ENCODE measurements at places on chromosomes 7 and 10.

GRCh38 chr7:133419041-133419440, 166.2 kb downstream of the EXOC4 start:
- no peak for DNase-seq

- peak; percentile 90 for DNase-seq
Measured at GRCh38 chr10:114697061-114697598, 39.1 kb upstream of the ABLIM1 start.

- no peak for DNase-seq
Measured at GRCh38 chr7:22723181-22723601, 3.8 kb upstream of the IL6 start.

GRCh38 chr10:32139223-32140073, 83.2 kb upstream of the KIF5B start:
- peak; percentile 76 for DNase-seq

- DNase-seq, result peak; percentile 51
Measured at GRCh38 chr7:157412021-157412443, 75.2 kb downstream of the DNAJB6 start.

DNA sequence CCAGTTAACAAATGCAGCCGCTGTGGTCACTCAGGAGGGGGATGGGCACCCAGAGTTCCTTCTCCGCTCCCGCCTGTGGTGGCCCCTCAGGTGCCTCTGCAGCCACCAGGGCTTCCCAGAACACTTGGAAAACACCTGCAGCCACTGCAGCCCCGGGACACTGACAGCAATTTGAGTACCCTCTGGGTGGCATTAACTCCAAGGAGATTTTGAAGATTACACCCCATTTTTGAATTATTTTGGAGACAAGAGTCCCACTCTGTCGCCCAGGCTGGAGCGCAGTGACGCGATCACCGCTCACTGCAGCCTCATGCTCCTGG, 32.2 kb downstream of the IL15RA start:
- DNase-seq, result no peak

- DNase-seq, result no peak
Measured at GRCh38 chr10:87651801-87652200, 7.9 kb upstream of the PAPSS2 start.

DNA sequence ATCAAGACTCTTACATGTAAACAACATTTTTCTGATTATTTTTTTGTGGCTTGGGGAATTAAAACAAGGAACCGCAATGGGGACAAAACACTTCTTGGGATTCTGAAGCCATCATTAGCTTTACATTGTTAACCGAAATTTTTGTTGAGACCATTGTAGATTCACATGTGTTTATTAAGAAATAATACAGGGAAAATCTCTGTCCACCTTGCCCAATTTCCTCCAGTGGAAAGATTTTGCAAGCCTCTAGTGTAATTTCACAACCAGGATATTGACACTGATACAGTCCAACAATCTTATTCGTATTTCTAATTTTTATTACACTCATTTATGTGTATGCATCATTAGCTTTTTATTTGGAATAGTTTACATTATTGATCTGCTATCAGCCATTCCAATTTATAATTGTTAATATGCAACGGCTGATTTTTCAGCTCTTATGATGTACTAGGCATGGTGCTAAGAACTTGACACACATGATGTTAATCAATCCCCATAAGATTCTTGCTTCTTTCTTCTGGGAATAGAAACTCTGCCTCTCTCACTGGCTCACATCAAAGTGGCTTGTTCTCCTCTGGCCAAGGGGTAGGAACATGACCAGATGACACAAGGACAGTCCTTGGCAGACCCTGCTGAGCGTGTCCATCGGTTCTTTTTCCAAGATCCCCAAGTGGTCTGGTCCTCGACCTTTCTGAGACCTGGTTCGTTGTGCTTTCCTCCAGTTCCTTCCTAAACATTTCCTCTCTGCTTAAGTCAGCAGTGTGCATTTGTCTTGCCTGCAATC, 137.6 kb downstream of the ADAM12 start:
- DNase-seq, result no peak

- DNase-seq, result no peak
Measured at GRCh38 chr7:124489925-124490324, 275.7 kb downstream of the GPR37 start.

GRCh38 chr7:90180649-90181048, 26.4 kb downstream of the STEAP1 start:
- no peak for DNase-seq

- DNase-seq, result no peak
Measured at GRCh38 chr10:9015005-9015404, 960.5 kb downstream of the GATA3 start.

GRCh38 chr10:51087114-51087513, 12.8 kb downstream of the PRKG1 start:
- no peak for DNase-seq

GRCh38 chr7:128247640-128248194, 6.6 kb downstream of the LEP start:
- no peak for DNase-seq

DNA sequence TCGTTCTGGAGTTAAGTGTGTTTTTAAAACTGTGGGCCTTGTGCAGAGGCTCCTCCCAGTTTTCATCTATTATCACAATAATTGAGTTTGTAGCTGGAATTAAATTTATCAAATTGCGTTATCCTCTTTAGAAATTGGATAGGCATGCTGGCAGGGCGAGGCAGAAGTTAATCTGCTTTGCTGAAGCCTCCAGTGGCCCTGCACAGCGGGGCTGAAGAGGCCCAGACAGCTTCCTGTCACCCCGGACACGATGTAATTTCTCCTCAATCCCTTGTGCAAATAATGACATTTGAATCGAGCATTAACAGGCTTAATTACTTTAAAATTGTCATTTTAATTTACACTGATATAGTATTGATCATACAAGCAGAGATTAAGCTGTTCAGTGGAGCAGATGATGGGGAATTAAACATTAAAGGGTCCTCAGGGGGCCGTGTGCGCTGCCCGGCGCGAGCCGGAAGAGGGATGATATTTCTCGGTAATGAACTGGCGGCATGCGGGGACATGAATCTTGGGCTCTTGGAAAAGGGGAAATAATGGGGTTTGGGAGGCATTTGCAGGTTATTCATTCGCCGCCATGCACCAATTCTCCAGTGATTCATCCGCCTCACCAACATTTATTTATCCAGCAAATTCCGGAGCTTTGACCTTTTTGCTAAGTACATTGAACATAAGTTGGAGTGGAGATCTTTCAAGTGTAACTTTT, 118.5 kb downstream of the NKX6-2 start:
- DNase-seq, result no peak

GRCh38 chr7:41002741-41003610, 699.9 kb downstream of the INHBA start:
- DNase-seq, result no peak

DNA sequence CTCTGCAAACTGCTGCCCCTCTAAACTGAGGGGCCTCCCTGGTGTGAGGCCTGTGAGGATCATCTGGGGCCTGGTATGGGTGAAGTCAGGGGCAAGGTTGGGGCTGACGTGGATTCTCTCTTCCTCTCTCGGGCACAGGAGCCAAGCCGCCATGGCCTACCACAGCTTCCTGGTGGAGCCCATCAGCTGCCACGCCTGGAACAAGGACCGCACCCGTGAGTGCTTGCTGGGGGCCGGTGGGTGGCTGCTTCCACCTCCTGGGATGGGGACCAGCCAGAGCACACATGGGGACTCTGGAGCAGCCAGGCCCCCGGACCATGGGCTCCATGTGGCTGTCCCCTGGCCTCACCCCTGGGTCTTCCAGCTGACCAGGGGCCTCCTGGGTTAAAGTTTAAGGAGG, 11.0 kb downstream of the ARPC1B start:
- DNase-seq, result no peak

DNA sequence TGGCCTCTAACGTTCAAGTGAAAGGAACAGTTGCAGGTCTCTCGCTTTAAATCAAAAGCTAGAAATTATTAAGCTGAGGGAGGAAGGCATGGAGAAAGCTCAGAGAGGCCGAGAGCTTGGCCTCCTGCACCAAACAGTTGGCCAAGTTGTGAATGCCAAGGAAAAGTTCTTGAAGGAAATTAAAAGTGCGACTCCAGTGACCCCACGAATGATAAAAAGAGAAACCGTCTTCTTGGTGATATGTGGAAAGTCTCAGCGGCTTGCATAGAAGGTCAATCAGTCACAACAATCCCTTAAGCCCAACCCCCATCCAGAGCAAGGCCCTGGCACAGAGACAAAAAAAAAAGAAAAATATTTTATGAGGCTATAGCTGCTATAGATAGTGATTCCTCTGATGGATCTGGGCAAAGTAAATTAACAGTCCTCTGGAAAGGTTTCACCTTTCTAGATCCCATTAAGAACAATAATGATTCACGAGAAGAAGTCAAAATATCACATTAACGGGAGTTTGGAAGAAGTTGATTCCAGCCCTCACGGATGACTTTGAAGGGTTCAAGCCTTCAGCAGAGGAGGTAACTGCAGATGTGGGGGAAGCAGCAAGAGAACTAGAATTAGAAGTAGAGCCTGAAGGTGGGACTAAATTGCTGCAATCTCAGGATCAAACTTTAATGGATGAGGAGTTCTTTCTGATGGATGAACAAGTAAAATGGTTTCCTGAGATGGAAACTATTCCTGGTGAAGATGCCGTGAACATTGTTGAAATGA, 42.5 kb upstream of the INPP5A start:
- no peak for DNase-seq

DNA sequence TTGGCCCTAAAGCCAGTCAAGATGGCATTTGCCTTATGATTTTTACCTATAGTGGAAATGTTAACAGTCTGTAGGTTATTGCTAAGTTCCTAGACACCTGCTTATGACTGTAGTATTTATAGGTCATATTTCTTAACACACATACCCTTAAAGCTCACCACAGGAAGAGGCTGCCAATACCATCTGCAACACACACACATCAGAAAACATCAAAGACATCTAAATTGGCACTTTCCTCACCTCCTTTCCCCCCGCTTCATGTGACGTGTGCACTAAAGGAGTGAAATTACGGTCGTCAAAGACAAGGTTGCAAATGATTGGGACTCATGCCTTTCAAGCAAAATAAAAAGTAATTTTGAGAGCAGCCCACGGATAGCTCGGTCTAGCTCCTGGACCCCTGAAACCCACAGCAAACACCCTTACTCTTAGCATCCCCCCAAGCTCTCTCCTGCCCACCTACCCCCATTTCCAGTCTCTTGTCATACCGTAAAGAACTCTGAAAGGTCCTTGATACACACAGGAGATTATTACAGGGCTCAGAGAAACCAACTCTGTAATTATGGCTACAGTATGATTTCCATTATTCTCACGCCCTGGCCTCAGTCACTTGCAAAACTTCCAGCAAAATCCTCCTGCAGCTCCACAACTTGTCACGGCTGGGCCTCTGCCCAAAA, 90.5 kb downstream of the PLXNA4 start:
- DNase-seq, result no peak

- DNase-seq, result no peak
Measured at GRCh38 chr7:32039000-32039756, 31.0 kb downstream of the PDE1C start.

DNA sequence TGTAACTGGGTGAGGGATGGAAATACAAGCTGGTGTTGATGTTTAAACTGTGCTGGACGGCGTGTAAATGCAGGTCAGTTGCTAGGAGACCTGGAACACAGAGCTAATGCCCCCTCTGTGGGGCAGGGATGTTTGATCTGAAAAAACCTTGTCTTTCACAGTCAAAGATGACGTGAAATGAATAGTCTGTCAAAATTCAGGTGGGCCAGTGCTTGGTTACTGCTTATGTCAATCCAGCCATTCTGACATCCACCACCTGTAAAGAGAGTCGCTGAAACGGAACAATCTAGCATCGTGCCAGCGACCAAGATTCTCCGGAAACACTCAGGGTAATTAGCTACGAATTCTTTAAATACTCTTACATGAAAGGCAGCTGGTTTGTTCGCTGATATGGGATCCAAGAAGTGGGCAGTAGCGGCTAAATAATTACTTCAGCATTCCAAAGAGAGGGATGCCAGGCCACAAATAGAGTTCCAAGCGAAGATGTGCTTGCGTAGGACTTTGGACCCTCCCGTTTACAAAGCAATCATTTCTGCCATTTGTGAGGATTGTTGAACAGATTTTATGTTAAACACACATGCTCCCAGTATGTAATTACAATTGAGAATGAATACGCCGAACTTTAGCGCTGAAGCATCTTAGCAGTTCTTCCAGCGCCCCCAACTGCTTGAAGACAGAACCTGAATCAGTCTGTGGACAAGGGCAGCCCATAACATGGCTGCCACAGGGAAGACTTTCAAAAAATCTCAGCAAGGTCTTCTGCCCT, 7.3 kb upstream of the ASB4 start:
- no peak for DNase-seq

- no peak for DNase-seq
Measured at GRCh38 chr7:22061775-22062174, 116.1 kb upstream of the CDCA7L start.

DNA sequence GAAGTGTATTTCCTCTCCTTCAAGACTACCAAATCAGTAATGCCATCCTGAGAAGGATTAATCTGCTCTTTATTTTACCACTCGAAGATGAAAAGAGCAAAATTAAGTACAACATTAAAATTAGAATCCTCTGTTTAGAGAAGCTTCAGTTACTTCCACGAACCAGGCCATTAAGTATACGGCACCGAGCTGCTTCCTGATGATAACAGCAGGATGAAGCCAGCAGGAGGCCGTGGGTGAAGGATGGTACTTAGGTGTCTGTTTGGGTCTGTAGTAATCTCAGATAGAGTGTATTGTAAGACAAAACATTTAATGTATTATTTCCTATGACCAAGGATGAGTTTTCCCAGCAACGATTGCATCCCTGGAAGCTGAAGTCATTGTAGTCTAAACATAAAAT, 362.8 kb downstream of the SFMBT2 start:
- DNase-seq, result no peak

- DNase-seq, result no peak
Measured at GRCh38 chr10:60803433-60803832, 25.2 kb downstream of the CDK1 start.

GRCh38 chr10:18665815-18666558, 6.8 kb downstream of the ARL5B start:
- no peak for DNase-seq

DNA sequence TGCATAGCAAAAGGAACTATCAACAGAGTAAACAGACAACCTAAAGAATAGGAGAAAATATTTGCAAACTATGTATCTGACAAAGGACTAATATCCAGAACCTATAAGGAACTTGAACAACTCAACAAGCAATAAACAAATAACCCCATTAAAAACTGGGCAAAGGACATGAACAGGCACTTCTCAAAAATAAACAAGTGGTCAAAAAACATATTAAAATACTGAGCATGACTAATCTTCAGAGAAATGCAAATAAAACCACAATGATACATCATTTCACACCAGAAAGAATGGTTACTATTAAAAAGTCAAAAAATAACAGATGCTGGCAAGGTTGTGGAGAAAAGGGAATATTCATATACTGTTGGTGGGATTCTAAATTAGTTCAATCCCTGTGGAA, 17.1 kb downstream of the MAGI2 start:
- DNase-seq, result no peak

Data from T1000 (cell line).